ENCODE measurements at places on chromosomes 12 and 14.

GRCh38 chr12:130227641-130228040, 65.4 kb downstream of the FZD10 start:
- no peak for DNase-seq

DNA sequence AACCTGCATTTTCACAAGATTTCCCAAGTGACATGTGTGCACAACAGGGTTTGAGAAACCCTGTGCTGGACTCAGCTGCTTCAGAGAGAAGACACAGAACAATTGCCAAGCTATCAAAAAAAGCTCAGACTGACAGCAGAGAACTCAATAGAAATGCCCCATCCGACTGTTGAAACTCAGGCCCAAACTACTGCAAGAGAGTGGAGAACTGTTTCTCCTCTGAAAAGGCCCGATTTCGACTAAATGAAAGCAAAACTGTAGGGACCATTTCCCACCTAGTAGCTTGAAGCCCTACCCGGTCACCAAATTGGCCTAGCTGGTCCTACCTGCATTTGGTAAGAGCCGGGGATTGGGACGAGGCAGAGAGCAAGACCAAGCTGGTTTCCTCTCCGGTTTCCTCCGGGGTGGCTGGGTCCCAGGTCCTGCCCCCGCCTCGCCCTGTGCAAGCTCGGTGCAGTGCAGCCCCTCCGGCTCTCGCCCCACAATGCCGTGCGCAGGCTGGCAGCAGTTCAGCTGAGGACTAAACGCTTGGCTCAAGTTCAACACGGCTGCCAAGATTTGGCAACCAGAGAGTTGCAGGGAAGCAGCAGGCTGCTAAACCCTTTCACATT, 1180.6 kb downstream of the VRK1 start:
- no peak for DNase-seq

GRCh38 chr12:6334940-6335450, 6.9 kb downstream of the TNFRSF1A start:
- no peak for DNase-seq

DNA sequence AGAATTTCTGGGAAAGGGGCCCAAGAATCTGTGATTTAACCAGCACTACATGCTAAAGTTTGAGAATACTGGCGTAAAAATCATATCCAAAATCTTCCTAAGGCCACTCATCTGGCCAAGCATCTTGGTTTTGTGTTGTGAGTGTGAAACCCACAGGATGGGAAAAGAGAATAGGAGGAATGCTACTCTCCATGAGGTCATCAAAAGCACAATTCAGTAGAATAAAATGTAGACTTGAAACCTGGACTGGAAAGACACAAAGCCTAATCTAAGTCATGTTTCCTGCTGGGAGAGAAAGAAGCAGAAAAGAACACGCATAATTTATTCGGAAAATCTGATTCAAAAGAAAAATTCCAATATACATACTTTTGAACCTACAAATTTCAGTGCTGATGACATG, 42.3 kb downstream of the NR1H4 start:
- no peak for DNase-seq

- no peak for DNase-seq
Observed at GRCh38 chr14:103832046-103832445, 15.3 kb downstream of the PPP1R13B start.

DNA sequence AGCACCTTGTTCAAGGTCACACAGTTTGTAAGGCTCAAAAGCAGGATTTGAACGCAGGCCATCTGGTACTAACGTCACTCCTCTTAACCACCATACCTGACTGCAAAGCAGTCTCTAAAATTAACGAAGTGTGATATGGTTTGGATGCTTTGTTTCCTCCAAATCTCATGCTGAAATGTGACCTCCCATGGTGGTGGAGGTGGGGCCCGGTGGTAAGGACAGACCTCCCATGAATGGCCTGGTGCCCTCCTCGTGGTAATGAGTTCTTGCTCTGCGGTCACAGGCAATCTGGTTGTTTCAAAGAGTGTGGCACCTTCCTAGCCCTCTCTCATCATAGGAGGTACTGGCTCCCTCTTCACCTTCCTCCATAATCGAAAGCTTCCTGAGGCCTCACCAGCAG, 102.2 kb upstream of the BCL2L14 start:
- no peak for DNase-seq

- DNase-seq, result no peak
Observed at GRCh38 chr12:71768900-71769299, 14.2 kb downstream of the RAB21 start.

- no peak for DNase-seq
Observed at GRCh38 chr12:45763381-45763780, 33.9 kb downstream of the ARID2 start.

GRCh38 chr12:50971946-50972345, 19.6 kb downstream of the HIGD1C start:
- DNase-seq, result no peak

GRCh38 chr14:68506645-68507419, 286.0 kb downstream of the ZFP36L1 start:
- DNase-seq, result no peak

DNA sequence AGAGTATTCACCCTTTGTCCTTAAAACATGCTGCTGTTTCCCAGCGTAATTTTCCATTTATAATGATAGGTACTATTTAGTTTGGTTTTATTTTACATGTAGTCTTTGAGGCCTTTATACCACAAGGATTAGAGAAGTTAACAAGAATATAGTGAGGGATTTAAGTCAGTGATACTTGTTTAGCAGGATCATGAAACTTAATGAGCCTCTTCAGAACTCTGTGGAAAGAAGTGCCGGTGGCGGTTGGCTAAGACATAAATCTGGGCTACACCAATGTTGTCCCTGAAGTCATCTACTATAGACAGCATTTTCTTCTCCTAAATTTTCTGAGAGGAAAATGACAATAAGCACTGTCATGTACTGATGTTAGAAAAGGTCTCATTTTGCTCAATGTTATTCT, 1226.0 kb upstream of the SEL1L start:
- no peak for DNase-seq

- no peak for DNase-seq
Observed at GRCh38 chr14:79576424-79576823, 634.9 kb downstream of the DIO2 start.

- no peak for DNase-seq
Observed at GRCh38 chr12:109996483-109996853, 300 bp upstream of the GIT2 start.

- DNase-seq, result no peak
Observed at GRCh38 chr12:164207-164606, 49.8 kb downstream of the SLC6A12 start.

DNA sequence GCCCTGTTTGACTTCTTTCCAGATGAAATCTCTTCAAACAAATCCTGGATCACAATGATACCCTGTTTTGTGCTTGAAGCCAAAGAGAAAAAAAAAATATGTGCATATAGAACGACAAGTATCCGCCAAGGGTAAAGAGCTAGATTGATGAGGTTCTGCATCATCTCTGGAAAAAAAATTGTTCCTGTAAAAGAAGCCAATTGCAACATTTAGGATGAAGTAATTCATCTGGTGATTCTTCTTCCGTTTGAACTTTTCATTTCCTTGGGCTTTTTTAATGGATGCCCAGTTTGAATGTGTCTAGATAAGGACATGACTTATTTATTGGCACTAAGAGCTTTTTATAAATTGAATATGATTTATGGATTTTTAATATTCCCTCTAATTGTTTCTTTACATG, 38.1 kb upstream of the NPAS3 start:
- DNase-seq, result no peak

GRCh38 chr12:7100239-7100638, 8.0 kb upstream of the C1R start:
- no peak for DNase-seq

DNA sequence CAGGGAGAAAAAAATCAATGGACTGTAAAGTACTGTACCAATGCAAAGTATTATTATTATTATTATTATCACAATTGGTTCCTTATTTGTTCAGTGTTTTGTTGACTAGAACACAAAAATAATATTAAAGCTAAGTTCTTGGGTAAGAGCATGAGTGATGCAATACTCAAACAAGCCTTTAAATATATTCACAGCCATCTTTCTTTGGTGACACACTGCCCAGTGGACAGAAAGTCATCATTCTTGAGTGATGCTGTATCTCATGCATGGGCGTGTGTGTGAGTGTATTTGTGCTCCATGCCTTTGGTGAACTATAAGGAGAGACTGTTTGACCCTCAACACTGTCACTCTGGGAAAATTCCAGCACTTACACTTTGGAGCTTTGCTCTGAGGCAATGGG, 93.6 kb downstream of the KCNK10 start:
- DNase-seq, result no peak

GRCh38 chr12:109387425-109388166, 39.9 kb downstream of the MYO1H start:
- DNase-seq, result peak; percentile 1

DNA sequence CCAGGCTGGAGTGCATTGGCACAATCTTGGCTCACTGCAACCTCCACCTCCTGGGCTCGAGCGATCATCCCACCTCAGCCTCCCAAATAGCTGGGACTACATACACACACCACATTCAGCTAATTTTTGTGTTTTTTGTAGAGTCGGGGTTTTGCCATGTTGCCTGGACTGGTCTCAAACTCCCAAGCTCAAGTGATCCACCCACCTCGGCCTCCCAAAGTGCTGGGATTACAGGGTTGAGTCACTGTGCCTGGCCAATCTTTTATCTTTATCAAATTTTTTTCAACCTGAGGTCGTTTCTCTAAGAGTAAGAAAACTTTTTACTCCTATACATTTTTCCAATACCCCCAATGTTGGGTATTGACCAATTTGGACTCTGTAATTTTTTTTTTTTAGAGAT, 40.0 kb upstream of the NAP1L1 start:
- DNase-seq, result no peak

- no peak for DNase-seq
Observed at GRCh38 chr12:50353869-50354593, 42.4 kb downstream of the FAM186A start.

DNA sequence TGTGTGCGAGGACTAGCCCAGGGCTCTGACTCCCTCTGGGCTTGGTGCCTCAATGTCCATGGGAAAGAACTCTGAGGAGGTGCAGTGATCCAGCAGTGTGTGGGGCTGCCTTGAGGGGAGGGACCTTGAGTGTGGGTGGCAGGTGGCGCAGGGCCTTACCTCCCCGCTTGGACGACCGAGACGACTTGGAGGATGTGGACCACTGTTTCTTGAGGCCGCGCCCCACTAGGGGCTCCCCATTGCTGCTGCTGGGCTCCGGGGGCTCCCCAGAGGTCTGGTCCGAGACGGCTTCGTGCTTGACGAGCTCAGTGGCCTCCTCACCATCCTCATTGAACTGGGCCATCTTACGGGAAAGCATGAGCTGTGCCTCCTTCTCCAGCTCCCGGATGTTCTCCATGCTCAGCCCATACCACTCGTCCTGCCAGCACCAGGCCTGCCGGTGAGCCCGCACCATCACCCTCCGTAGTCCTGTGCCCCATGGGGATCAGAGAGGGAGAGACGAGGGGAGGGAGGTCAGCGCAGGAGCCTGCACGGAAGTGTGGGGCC, 24.7 kb downstream of the ARL6IP4 start:
- DNase-seq, result no peak

GRCh38 chr14:101824339-101824727, 62.8 kb downstream of the PPP2R5C start:
- peak; percentile 57 for DNase-seq
